ENCODE measurements at places on chromosomes 5 and 9. TPM values are rescaled to one million over a fixed set of nuclear protein-coding genes. Genes with fewer than 3 reads are reported as not detected.

DNA sequence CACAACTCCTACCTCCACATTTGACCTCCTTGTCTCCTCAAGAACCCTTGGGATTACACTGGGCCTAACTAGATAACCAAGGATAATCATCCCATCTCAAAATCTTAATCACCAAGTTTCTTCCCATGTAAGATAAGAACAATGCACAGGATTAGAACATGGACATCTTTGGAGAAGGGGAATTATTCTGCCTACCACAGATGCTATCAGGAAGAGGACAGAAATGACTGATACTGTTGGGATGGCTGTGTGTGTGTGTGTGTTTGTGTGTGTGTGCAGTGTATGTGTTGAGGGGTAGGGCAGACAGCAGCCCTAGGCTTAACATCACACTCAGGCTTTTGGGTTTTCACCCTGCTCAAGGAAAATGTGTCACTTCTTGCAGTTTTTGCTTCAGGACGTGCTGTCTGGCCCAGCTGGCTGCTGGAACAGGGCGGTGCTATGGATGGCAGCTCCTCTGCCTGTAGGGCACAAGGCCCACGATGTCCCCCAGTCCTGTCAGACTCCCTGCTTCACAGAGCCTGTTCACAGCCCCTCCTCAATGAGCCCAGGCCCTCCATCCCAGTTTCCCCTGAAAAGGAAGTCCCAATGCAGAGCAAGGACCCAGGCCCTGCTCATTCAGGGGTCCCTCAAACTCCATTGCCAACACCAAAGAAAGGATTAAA, 7.7 kb downstream of the CA9 start:
- DNase-seq: peak; percentile 17

DNA sequence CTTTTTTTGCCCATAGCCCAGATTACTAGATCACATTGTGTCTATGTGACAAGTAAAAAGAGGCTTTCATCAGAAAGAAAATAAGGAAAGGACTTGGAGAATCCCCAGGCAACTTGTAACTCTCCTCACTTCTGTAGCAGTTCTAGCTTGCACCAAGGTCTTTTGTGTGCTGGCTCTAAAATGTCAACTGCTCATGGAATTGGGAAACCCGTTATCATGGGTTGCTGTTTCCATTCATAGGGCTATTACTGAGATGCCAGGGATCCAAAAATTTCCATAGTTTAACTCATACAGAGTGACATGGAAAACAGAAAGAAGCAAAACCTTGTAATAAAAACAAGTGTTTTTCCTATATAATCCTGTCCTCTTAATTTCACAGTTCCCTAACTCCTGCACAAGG, 123.9 kb upstream of the FBXL7 start:
- DNase-seq: no peak

GRCh38 chr9:23412046-23412445, 414.0 kb downstream of the ELAVL2 start:
- DNase-seq: no peak

The NR2F1-AS1 gene
- total RNA-seq: 11.8 TPM

The ITGA2 gene
- total RNA-seq: 171 TPM

The KCNV2 gene
- not detected for total RNA-seq

The LPAR1 gene
- total RNA-seq: 39.2 TPM

Measured in fibroblast of the aortic adventitia (primary cell).